ENCODE measurements at places on chromosomes 2 and 18. TPM values are rescaled to one million over a fixed set of nuclear protein-coding genes. Genes with fewer than 3 reads are reported as not detected.

CRACDL gene
- total RNA-seq = 3.3 TPM

GNLY gene
- not detected for total RNA-seq

DNPEP gene
- total RNA-seq = 90.8 TPM

SLC19A3 gene
- 40.0 TPM for total RNA-seq

NDC80 gene
- 1.4 TPM for total RNA-seq

NT5C1B gene
- not detected for total RNA-seq

PIAS2 gene
- 42.1 TPM for total RNA-seq

SERPINB10 gene
- not detected for total RNA-seq

BAZ2B gene
- total RNA-seq = 301 TPM

PTPRN gene
- 2.3 TPM for total RNA-seq

LAMA1 gene
- total RNA-seq = 3.5 TPM

LINC00305 gene
- not detected for total RNA-seq

DPP10 gene
- 2.5 TPM for total RNA-seq

AGXT gene
- 1.5 TPM for total RNA-seq

EFR3B gene
- total RNA-seq = 0.40 TPM

CROCC2 gene
- total RNA-seq = 0.83 TPM

CASP10 gene
- 38.2 TPM for total RNA-seq

RAMP1 gene
- 34.2 TPM for total RNA-seq

HRH4 gene
- not detected for total RNA-seq

CCDC74B gene
- not detected for total RNA-seq

UXS1 gene
- total RNA-seq = 44.6 TPM

MYO5B gene
- 158 TPM for total RNA-seq

CHRND gene
- total RNA-seq = not detected

ANTXR1 gene
- 5.4 TPM for total RNA-seq

OLA1 gene
- total RNA-seq = 34.0 TPM

NYAP2 gene
- not detected for total RNA-seq

CYP26B1 gene
- total RNA-seq = 3.9 TPM

ALPI gene
- total RNA-seq = 473 TPM

TGFA gene
- 51.6 TPM for total RNA-seq

IL1B gene
- 9.1 TPM for total RNA-seq

SERPINB11 gene
- not detected for total RNA-seq

SPATA3 gene
- total RNA-seq = not detected

POLR1B gene
- 7.5 TPM for total RNA-seq

ABCG8 gene
- 17.6 TPM for total RNA-seq

COLEC12 gene
- total RNA-seq = 7.6 TPM

TSN gene
- total RNA-seq = 31.5 TPM

STEAP3 gene
- total RNA-seq = 23.9 TPM

GAD1 gene
- total RNA-seq = not detected

C2orf80 gene
- total RNA-seq = not detected

XRCC5 gene
- total RNA-seq = 81.7 TPM

COBLL1 gene
- 45.8 TPM for total RNA-seq

TIA1 gene
- total RNA-seq = 163 TPM

NEDD4L gene
- 302 TPM for total RNA-seq

VAMP5 gene
- 6.5 TPM for total RNA-seq

SH3BP4 gene
- 28.9 TPM for total RNA-seq

MAP4K3 gene
- 43.2 TPM for total RNA-seq

DTNA gene
- 9.7 TPM for total RNA-seq

BUB1 gene
- 9.1 TPM for total RNA-seq

NPAS2 gene
- total RNA-seq = 99.5 TPM
